HuH-7.5 (cell line): ENCODE measurements at places on chromosomes 1 and 21.

DNA sequence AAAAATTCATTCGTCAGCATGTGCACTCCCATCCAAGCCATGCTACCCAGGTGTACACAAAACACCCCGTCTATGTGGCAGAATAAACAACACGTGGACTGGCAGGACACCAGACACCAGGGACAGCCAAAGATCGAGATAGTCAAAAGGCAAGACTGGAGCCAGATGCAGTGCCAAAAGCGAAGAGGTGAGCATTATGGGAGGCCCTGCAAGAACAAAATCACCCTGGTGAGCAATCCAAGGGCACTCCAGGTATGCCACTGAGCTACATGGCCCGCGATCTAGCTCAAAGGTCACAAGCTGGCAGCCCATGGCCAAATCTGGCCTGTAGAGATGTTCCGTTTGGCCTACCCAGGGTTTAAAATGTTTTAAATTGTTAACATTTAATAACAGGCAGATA lies 33.7 kb downstream of the PLPP3 start:
- no peak for DNase-seq

GRCh38 chr1:85581802-85582686 lies 1.5 kb downstream of the CCN1 start:
- DNase-seq: peak; percentile 59

GRCh38 chr1:33141216-33141615 lies 40.6 kb downstream of the TRIM62 start:
- DNase-seq: no peak

DNA sequence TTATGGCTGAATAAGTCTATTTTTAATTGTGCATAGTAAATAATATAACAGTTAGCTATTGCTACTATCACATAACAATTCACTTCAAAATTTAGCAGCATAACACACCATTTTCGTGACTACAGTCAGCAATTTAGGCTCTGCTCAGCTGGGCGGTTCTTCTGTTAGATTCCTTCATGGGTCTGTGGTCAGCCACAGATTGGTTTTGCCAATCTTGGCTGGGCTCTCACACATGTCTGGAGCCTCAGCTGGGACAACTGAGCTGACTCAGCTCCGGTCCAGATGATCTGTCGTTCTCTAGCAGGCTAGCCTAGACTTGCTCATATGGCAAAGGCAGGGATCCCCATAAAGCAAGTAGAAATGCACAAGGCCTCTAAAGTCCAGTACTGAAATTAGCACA lies 15.1 kb upstream of the CDC42BPA start:
- no peak for DNase-seq

DNA sequence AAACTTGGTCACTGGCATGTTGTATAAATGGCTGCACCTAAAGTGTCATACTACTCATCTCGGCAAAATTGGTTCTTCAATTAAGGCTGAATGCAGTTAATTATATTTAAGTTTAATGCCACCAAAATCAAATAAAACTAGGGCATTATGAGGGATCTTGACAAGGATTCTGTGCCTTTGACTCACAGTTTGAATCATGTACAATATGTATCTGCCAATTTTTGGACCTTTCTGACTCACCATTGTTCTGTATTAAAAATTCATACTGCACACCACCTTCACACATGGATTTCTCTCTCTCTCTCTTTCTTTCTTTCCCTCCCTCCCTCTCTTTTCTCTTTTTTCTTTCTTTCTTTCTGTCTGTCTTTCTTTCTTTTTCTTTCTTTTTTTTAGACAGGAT lies 14.1 kb upstream of the STXBP3 start:
- DNase-seq: no peak
